ENCODE measurements at places on chromosomes 7 and 10.

DNA sequence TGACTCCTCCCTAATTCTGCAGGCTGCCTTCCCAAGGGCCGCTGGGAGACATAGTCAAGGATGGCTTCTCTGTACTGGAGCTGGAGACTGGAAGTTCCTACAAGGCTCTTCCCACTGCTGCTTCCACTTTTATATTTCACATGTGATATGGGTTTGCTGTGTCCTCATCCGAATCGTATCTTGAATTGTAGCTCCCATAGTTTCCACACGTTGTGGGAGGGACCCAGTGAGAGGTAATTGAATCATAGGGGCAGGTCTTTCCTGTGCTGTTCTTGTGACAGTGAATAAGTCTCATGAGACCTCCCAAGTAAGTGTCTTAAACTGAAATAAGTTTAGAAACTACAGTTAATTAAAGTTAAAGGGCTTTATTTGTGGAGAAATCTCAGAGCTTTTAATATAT, 47.0 kb upstream of the BICC1 start:
- no peak for DNase-seq

GRCh38 chr7:55271069-55271626, 94.0 kb upstream of the LANCL2 start:
- no peak for DNase-seq

DNA sequence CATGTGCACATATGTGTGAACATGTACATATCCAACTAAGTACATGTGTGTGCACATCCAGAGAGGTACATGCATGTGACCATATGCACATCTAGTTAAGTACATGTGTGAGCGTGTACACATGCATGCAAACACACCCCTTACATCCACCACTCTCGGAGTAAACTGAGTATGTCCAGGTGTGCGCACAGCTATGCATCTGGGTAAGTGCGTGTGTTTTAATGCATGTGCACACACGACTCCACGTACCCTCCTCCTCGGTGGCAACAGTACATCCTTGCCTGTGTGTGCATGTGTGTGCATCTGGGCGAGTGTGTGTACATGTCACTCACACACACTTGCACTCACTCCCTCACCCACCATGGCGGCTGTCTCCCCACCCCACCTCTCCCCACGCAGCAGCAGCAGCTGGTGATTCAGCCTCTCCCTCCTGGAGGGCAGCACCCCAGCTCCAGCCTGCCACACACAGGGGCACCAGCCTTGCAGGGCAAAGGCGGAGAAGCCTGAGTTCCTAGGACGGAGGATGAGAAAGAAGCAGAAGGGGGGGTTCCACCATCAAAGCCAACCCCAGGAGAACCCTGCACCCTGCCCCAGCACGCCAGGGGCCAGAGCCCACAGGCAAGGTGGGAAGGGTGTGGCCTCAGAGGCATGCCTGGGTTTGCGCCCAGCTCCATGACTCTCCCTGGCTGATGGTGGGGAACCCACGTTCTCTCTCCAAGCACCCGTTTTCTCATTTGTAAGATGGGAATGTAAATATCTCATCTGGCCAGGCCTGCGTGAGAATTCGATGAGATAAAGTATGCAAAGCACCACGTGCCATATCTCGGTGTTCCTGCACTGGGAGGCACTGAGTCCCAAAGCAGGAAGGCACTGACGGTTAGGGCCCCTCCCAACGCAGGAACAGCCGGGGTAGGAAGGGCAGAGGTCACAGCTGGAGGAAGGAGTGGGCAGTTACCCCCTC, 27.7 kb upstream of the DNAAF5 start:
- no peak for DNase-seq

GRCh38 chr7:31648288-31648687, 38.7 kb upstream of the PPP1R17 start:
- no peak for DNase-seq

- no peak for DNase-seq
Observed at GRCh38 chr10:110077436-110078130, 69.8 kb downstream of the ADD3 start.

Data from stimulated activated CD8-positive, alpha-beta memory T cell treated with anti-CD3 and anti-CD28 coated beads, Interleukin-15, amount 100 ng/mL, for 1 hour (primary cell).